ENCODE measurements at places on chromosomes 7 and 10.

DNA sequence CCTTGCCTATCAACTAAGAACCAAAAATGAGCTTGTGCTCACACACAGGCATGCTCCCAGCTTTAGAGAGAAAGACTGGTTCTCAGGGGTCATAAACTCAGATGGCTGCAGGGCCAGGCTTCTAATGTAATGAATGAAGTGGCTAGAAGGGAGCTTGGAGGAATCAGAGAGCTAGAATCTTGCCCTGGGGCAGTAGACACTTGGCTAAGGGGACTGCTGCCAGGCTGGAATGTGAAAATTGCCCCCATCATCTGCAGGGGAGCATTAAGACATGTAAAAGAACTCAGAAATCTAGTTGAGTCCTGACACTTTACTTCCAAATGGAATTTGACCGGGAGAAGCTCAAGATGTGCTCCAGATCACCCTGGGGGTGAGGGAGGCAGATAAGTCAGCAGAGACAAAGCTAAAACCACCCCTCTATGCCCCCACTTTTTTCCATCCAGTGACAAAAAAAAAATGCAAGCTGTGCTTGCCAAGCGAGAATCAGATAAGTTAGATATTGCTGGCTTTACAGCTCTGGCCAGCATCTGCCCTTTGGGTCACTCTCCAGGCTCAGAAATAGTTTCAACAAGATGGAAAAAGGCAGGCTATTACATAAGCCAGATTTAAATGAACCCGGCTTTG lies 2.3 kb upstream of the SLC16A9 start:
- peak; percentile 5 for DNase-seq

DNA sequence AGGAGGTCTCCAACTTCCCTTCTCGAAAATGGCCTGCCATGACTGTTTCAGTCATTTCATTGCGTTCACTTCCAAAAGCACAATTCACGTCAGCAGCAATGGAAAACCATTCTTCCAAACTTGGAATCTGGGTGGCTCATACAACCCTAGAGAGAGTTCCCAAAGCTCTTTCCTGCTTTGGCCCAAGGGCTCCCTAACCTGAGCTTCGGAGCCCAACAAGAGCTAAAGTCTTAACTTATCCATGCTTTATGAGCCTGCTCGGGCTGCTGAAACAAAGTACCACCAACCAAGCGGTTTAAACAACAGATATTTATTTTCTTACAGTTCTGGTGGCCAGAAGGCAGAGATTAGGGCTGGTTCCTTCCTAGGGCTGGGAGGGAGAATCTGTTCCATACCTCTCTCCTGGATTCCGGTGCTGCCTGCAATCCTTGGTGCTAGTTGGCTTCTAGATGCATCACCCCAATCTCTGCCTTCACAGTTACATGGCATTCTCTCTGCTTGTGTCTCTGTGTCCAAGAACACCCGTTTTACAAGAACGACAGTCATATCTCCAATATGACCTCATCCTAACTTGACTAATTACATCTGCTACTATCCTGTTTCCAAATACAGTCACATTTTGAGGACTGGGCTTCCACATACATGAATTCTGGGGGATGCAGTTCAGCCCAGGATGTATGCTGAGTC lies 33.5 kb downstream of the CAMK2B start:
- DNase-seq: peak; percentile 51

- DNase-seq: peak; percentile 37
Measured at GRCh38 chr7:138941545-138941944, 39.6 kb downstream of the KIAA1549 start.

DNA sequence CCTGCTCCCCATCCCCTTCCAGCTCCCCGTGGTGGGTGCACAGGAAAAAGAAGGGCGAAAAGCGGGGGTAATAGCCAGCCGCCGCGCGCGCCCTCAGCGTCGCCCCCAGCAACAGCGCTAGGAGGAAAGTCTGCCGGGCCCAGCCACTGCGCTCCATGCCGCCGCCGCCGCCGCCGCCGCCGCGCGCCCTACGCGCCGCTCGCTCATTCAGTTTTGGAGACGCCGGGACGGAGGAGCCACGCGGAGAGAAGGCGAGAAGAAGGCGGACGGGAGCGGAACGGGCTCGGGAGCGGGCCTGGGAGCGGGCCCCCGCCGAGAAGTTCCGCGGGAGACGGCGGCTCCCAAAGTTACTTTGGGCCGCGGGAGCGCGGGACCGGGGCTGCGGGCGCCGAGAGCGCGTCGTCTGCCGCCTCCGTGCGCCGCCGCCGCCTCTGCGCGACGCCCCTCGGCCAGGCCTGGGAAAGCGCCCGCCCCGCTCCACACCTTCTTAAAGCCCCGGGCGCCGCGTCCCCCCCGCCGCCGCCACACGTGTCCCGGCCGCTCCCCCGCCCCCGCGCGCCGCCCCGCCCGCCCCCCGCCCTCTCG lies at the start of gene RELN:
RELN (minus strand) TSS at position 459 of the 585 bp plus-strand sequence; CDS start at position 157, 302 bp downstream.
- peak; percentile 80 for DNase-seq

DNA sequence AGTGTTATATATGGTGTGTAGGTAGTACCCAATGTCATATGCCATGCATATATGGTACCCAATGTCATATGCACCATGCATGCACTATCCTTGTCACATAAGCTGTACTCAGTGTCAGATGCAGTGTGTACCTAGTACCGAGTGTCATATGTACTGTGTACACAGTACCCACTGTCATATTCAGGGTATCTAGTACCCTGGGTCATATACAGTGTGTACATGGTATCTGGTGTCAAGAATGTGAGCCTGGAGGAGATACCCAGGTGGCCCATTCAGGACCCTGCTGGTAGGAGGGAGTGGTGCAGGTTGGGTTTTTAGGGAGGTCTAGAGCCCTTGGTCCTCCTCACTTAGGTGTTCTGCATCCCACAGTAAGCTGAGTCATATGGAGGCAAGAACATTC lies 1.8 kb downstream of the ZMYND11 start:
- peak; percentile 22 for DNase-seq

GRCh38 chr7:114539575-114539974 lies 125.0 kb downstream of the FOXP2 start:
- peak; percentile 65 for DNase-seq

- no peak for DNase-seq
Measured at GRCh38 chr10:13701157-13701919, 114.6 kb downstream of the PRPF18 start.

DNA sequence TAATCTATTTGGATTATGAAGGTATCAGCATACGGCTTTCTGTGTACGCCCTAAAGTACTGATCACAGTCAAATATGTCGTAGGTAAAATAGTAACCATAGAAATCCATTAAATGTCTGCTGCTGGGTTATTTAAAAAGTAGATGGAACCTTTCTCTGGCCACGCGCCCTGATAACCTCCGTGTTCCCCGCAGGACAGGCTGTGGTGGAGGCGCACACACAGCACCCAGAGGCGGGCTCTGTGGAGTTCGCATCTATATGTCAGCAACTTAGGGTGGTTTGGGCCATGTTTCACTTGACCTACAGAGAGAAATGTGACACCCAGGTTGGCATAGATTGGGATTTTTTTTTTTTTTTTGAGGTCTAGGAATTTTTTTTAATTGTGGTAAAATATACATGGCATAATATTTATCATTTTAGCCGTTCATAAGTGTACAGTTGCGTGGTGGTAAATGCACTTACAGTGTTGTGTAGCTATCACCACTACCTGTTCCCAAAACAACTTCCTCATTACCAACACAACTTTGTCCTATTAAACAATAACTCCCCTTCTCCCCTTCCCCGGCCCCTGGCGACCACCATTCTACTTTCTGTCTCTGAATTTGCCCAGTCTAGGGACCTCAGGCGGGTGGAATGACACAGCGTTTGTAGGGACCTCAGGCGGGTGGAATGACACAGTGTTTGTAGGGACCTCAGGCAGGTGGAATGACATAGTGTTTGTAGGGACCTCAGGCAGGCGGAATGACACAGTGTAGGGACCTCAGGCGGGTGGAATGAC lies 15.4 kb downstream of the PPP2R2D start:
- DNase-seq: no peak

DNA sequence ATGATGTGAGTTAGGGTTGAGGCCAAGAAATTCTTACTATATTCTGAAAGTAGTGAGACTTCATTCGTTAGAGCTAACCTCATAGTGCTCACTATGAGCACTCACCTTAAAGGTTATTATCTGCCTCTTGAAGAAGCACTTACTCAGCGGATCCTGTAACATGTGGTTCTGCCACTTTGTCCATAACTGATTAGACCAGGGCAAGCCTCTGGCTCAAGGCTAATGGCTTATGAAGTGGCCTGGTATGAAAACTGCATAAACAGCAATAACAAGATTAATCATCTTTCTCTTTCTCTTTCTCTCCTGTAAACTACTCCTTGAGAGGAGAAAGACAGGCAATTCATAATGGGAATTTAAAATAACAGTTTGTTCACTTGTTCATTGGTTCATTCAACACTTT lies 82.8 kb downstream of the MAPK8 start:
- peak; percentile 26 for DNase-seq

DNA sequence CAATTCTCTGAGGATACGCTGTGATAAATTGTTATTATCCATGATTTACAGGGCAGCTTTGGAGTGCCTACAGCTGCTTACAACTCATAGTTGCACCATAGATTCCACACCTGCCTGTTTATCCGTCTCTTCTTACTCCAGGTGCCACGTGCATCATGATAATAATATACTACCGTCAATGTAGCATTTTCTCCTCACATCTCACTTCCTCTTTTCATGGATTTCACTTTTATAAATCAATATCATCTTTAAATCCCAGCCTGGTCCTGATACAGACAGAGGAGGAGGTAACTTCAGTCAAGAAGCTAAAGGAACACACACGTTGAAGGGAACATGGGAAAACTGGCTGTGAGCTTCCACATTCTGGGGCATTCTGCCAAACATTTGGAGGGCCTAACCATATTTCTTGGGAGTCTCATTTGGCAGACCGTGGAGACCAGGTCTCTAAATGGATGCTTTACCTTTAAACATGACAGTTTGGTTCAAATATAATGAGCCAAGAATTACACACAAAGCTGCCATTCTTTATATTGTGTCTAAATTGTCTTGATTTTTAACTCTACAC lies 2.4 kb downstream of the CH25H start:
- DNase-seq: no peak

GRCh38 chr10:36224431-36224985 lies 582.4 kb upstream of the FZD8 start:
- DNase-seq: peak; percentile 86

DNA sequence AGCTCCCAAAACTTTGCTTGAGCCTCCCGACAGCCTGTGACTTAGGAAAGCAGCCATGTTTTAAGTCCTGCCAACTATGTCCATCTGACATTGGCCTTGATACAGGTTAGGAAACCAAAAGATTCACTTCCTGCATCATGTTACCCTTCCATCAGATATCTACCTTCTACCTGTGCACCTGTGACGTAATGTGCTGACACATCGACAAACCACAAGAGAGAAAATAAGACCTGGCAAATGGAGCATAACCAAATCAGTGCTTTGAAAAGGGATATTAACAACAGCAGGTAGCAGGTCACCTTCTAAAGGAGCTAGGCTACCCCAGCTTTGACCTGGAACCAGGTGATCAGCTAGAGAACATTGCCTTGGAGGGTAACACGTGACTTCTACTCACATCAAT lies 14.8 kb upstream of the PRR15 start:
- no peak for DNase-seq

- DNase-seq: peak; percentile 74
Measured at GRCh38 chr7:6640246-6640721, 3.2 kb downstream of the ZNF316 start.

DNA sequence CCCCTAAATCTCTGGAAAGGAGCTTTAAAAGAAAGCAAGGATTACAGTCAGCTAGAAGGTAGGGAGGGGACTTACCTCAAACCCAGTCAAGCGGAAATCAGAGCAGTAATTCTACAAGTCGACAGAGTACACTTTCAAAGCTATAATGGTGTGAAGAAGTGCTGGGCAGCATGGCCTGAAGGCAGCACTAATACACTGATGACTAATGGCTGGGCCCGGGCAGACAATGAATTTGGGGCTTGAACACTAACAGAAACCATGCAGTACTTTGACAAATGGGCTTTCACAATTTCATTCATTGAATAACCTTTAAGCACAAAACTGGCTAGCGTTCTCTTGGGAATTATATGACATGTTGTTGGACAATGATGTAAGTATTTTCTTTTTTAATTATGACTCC lies 4.7 kb downstream of the GLI3 start:
- DNase-seq: peak; percentile 59

GRCh38 chr10:87547734-87548311 lies 43.1 kb downstream of the MINPP1 start:
- no peak for DNase-seq

- DNase-seq: no peak
Measured at GRCh38 chr10:101319241-101319915, 34.6 kb upstream of the BTRC start.

GRCh38 chr10:49761201-49761788 lies 828 bp downstream of the OGDHL start:
- DNase-seq: no peak

GRCh38 chr7:122535086-122535485 lies 163.8 kb downstream of the RNF133 start:
- DNase-seq: no peak

GRCh38 chr7:72335561-72336381 lies 76.4 kb downstream of the CALN1 start:
- DNase-seq: peak; percentile 22

- no peak for DNase-seq
Measured at GRCh38 chr7:118615-119391, 73.6 kb upstream of the FAM20C start.

DNA sequence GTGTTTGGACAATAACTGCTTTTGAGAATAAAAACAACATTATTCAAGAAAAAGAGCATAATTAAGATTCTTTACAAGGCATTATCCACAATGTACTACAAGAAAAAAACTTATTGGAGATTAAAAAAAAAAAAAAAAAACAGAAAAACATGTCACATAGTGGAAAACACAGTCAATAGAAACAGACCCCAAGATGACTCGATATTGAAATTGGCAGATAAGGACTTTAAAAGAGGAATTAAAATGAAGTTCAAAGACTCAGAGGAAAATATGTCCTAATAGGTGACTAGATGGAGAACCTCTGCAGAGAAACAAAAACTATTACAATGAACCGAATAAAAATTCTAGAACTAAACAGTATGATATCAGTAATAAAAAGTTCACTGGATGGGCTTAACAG lies 248.9 kb downstream of the CALN1 start:
- DNase-seq: no peak

DNA sequence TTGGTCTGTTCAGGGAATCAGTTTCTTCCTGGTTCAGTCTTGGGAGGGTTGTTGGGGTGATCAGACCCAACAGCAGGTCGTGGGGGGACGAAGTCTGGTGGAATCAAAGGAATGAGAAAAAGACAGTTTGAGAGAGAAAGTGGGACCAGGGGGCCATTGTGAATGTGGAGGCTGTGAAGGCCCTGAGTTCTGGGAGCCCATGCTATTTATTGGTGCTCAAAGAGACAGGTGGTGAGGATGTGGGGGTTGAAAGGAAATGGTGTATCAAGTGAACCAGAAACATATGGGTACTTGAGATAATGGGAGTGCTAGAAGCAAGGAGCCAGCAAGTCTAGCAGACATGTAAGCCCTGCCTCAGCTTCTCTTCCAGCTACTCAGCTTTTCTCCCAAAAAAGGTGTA lies 84.1 kb downstream of the CCSER2 start:
- no peak for DNase-seq
